ENCODE measurements at places on chromosomes 4 and X.

DNA sequence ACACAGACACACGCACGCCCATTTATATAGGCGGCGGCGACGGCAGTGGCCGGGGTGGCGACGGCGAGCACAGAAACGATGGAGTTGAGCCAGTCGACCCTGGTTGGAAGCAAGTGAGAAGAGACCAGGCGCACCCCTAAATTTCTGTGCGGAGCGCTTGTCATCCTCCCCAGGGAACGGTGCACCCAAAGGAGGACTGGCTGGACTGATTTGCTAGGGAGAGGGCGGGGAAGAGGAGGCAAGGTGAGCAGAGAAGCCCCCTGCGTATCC, 302 bp downstream of the NHS start:
- DNase-seq: no peak

DNA sequence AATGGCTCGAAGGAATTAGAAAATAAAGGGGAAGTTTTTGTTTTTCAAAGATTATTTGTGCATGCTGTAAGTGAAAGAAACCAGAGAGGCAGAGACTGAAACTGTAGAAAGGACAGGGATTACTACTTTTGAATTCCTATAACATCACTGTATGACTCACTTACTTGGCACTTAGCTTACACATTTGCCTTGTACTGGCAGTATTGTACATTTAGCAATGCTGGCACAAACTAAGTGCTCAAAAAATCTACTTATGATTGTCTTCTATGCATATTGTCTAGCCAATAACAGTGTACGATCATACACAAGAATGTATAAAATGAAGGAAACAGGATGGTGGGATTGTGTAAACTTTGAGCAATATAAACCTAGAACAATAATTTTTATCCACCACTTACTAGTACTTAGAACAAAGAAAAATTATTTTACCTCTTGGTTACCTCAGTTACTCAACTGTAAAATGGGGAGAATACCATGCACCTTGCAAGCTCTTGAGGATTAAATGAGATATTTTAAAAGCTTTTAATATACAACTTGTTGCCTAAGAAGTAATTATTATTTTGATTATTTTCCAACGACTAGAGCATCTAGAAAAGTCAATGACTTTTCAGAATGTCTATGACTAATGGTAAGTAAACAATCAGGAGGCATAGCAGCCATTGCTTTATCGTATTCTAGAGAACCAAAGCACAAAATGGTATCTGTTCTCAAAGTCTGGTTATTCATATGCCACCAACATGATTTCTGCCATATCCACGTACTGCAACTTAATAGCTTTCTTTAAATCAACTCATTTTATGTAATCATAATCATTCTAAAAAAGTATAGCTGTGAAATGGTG, 4.7 kb downstream of the FAM120C start:
- DNase-seq: no peak

DNA sequence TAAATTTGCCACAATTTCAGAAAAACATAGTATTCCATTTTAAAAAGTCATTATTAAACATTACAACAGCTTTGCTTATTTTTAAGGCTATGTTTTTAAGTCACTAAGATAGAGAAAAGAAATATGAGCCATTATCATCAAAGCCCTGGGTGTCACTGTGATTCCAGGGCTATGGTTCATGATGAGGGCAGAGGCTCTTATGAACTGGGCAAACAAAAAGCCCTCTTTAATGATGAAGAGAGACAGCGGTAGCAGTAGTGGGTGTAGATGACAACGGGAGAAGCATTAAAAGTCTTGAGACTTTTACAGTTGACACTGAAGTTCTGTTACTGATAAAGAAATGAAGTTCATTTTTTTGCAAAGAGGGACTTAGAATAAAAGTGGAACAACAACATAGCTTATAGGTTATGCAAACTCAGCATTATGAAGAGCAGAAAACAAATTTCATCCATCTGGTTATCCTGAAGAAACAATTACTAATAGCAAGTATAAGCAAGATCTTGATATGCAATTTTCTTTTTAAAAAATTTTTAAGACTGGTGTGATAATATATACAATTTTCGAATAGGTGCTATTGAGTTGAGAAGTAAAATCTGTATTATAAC, 202.7 kb upstream of the ETNPPL start:
- no peak for DNase-seq

DNA sequence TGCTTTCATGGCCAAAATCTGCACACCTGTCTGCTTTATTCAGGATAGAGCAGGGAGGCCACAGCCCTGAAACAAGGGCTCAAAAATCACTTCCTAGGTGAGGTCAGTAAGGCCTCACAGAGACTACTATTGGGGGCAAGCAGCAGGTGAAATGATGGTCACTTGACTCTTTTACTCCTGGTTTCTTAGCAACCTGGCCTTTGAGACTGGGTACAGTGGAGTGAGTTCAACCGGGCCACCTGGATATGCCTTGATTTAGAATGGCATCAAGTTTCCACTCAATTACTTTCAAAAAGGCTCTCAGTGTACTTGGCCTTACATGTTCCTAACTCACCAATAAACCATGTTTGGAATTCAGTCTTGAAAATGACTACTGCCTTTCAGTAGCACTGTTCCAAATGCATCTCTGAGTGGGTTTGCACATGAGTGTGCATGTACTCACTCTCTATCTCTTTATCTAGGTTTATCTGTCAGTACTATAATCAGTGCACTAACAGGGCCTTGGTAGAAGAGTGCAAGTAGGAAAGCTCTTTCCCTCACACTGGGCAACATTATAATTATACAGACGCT, 388.2 kb downstream of the OPHN1 start:
- no peak for DNase-seq

DNA sequence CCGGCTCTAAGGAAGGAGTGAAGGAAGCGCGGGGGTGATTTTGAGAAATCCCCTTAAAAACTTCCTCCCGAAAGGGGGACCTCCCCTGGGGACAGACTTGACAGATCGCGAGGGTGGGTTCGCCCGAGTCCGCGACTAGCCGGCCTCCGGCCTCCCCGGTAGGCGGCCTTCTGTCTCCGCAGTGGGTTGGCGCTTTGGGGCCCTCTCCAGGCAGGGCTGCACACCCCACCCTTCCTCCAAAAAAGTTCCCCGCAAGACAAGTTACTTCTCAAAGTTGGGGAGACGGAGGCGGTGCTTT, 24.8 kb downstream of the HOPX start:
- DNase-seq: peak; percentile 71

- peak; percentile 48 for DNase-seq
Measured at GRCh38 chr4:121950680-121951520, 960 bp downstream of the TRPC3 start.

GRCh38 chr4:1985294-1985693, 23.5 kb downstream of the NELFA start:
- no peak for DNase-seq

DNA sequence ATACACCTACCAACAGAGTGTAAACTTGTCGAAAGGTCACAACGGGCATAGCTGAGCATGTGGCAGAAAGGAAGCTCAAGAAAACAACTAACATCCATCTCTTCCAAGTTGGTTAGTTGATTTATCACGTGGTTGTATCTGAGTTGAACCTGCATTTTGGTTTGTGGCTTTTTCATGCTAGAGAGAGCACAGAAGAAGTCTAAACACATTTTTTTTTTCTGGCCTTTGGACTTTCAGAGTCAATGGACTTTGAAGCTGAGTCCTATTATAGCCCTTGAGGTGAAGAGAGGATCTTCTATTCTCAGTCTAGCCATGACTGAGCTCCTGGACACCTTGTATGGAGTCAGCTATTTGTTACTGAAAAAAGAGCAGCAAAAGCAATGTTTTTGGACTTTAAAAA, 150.6 kb upstream of the TRPC5 start:
- DNase-seq: no peak

GRCh38 chrX:154419688-154420401, 8.5 kb downstream of the TAFAZZIN start:
- DNase-seq: no peak

DNA sequence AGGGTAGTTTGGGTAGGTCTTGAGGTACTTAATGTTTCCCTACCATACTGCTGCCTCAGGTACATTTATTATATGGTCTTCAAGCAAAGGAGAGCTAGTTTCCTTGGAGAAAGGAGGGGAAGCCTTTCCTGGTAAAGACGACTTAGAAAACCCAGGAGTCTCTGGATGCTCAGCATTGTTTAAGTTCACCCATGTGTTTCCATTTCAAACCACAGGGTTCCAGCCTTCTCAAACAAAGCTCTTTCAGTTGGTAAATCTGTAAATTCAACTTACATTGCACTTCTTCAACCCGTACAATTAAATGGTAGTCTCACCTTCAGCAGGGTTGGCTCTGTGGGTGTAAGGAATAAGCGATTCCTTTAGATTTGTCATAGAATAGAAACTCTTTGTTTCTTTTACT, 111.9 kb upstream of the UNC5C start:
- DNase-seq: no peak

- DNase-seq: no peak
Measured at GRCh38 chr4:110620691-110621327, 2.1 kb downstream of the PITX2 start.

- DNase-seq: no peak
Measured at GRCh38 chr4:40363945-40364344, 28.8 kb downstream of the CHRNA9 start.

DNA sequence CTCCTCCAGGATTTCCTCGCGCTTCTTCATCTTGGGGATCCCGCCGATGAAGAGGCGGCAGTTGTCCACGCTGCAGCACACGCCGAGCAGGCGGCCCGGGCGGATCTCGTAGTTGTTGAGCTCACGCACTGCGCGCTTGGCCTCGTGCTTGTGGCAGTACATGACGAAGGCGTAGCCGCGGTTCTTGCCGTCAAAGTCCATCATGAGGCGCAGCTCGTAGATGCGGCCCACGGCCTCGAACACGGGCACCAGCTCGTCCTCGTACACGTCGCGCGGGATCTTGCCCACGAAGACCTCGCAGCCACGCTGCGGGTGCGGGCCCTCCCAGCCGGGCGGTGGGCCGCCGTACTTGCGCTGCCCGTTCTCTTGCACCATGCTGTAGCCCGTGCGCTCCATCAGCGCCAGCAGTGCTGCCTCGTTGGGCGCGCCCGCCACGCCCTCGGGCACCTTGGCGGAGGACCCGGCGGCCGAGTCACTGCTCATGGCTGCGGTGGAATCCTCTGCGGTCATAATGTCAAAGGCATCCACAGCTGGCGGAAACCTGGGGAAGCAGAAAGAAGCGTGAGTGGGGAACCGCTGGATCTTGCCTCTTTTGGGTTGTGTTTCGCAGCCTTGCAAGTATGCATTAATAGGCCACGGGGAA, 103.4 kb downstream of the CHRNA9 start:
- DNase-seq: peak; percentile 9

- no peak for DNase-seq
Measured at GRCh38 chrX:95662200-95662599, 1022.4 kb upstream of the DIAPH2 start.

- DNase-seq: no peak
Measured at GRCh38 chr4:46270986-46271596, 118.8 kb downstream of the GABRA2 start.

DNA sequence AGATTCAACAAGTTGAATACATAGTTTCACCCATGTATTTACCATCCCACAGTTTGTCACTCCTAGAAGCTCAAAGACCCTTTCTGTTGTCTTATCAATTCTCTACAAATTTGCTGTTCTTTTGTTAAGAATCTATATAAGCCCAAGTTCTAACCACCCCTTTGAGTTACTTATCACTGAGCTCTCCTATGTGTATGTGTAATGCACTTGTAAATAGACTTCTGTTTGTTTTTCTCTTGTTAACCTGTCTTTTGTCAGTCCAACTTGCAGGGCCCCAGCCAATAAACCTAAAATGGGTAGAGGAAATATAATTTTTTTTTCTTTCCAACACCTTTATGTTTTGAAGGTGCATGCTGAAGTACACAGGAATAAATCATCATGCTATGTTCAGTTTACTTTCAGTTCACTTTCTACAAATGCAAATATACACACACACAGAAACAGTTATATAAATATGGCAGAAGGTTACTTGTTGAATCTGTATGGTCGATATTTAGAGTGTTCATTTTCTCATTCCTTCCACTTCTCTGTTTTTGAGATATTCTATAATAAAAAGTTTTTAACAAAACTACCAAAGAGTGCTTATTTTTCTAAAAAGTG, 22.3 kb upstream of the CLOCK start:
- DNase-seq: no peak

DNA sequence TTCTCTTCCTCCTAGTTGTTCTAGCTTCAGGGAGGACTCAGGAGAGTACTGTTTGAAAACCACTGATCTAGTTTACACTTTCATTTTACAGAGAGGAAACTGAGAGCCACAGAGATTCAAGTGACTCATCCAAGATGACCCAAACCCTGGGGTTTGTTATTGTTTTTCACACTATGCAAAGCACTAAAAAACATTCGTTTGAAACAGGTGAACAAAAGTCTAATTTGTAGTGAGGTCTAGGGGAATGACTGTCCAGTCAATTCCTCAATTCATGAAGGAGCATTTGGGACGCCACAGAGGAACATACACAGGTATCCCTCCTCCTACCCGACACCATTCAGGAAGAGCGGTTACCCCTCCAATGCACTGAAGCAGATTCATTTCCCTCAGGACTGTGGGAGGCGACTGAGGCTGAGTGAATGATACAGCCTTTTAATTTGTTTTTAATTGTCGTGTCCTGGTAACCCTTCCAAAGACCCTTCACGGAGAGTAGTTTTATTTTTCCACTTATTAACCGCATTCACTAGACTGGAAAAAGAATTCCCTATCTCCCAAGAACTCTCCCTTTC, 30.3 kb downstream of the TLR10 start:
- DNase-seq: no peak

DNA sequence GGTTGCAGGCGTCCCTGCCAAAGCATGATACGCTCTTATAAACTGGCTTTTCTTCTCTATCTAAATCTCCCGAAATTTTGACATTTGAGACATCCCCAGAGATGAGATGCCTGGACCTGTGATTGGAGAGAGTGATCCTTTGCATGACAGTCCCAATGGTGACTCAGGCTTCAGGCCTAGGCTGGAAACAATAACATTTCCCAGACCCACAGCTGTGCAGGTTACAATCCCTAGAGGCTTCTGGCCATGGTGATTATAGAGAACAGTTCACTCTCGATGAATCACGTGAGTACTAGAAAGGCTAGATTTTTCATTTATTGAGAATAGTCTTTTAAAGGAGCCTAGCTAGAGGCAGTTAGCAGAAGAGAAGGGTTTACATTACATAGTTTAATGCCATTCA, 75.9 kb downstream of the SPATA18 start:
- DNase-seq: no peak

DNA sequence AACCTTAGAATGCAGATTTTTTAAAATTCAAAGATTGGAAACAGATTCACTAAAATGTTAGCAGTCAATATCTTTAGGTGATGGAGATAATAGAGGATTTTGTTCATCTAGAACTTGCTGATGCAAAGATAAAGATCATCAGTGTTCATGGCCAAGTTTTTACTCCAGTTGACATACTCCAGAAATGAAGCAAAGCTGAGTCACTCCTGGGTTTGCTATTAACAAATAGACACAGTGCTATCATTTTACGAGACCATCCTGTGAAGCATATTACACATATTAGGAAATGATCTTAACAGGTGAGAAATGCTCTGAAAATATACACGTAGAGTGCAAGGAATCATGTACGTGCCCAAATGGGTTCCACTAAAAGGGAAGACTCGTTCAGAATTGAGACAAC, 170.6 kb upstream of the FAM9B start:
- DNase-seq: no peak

Measured in B cell (primary cell).